ENCODE measurements at places on chromosomes 4 and X.

DNA sequence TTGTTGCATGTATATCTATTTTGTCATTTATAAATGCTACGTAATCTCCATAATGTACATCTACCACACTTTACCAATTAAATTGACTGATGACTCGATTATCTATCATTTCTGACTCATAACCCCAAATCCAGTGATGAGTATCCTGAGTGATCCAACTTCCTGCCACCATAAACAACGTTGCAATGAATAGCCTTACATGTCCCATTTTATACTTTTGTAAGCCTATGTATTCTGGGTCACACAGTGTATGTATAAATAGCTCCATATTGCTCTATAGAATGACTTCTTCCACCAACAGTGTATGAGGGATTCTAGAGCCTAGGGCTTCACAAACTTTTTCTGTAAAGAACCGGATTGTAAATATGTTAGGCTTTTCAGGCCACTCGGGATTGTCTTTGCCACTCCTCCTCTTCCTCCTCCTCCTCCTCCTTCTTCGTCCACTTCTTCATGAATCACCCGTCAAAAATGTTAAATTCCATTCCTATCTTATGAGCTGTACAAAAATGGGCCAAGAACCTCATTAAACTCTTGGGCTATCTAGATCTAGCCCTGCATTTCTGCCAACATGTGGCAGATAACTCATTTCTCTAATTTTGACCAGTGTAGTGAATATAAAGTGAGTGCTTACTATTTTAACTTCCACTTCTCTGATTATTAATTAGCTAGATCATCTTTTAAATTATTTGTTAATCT, 672.2 kb upstream of the AMOT start:
- no peak for DNase-seq

- DNase-seq = no peak
These were observed at the start of gene FAM13A for GRCh38 chr4:89056953-89057398. TSS of gene FAM13A (minus strand) at chr4:89057185. CDS start at chr4:89056964, 221 bp downstream.

GRCh38 chrX:109880629-109881028, 122.3 kb upstream of the TMEM164 start:
- no peak for DNase-seq

GRCh38 chr4:13852411-13852810, 224.9 kb upstream of the BOD1L1 start:
- no peak for DNase-seq

- peak; percentile 37 for DNase-seq
These were observed 137.2 kb downstream of the FNIP2 start for GRCh38 chr4:158906073-158906472.

GRCh38 chr4:114384629-114385028, 214.0 kb upstream of the UGT8 start:
- peak; percentile 9 for DNase-seq

DNA sequence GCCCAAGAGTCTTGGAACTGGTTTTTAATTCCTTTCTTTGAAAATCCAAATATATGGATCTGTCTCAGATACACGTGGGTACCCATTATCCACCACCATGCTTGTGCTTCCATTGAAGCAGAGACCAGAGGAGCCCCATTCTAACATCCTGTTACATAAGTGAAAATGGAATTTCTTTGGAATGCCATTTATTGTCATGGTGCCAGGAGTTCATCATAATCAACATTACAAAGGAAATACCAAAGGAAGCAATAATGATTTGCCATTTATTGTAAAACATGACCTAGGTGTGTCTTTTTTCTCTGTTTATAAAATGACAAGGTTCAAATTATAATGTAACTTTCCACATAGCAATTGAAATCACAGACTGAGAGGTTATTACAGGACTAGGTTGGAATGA, 61.7 kb downstream of the PALLD start:
- no peak for DNase-seq

All from CD4-positive, alpha-beta T cell treated with Interleukin-10 for 1 hour (primary cell).